ENCODE measurements at places on chromosomes 4 and X. TPM values are rescaled to one million over a fixed set of nuclear protein-coding genes. Genes with fewer than 3 reads are reported as not detected.
A peak's percentile ranks its signal among the peaks of the same experiment; 100 is the strongest.

The TLR1 gene
- total RNA-seq = 0.23 TPM

The BRS3 gene
- total RNA-seq = not detected

The CT47C1 gene
- total RNA-seq = not detected

The CEP44 gene
- total RNA-seq = 9.5 TPM

DNA sequence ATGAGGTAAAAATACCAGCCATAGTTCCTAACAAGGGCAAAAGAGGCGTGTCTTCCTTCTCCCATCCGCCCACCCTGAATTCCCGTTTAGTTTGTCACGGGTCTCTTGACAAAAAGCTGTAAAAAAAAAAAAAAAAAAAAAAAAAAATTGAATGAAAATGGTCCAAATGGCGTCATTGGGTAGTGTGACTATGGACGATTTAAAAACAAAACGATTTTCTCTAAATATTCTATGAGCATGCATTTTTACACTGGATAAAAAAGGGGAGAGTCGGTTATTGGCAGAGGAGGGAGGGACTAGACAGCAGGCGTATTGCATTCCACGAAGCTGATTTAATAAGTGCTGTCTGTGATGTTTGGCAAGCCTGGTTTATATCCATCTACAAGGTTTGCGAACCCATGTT lies at the start of gene FAM133A:
Gene FAM133A (plus strand): TSS at position 338 of the 403 bp plus-strand sequence. CDS start 35,214 bp downstream, outside the sequence.
- H3K27me3 ChIP-seq = no peaks in the 10 kb centered on the region
- H3K27ac ChIP-seq = peak within 1 kb of the TSS; percentile 76
- peak within 1 kb of the TSS; percentile 96 for H3K4me3 ChIP-seq

DNA sequence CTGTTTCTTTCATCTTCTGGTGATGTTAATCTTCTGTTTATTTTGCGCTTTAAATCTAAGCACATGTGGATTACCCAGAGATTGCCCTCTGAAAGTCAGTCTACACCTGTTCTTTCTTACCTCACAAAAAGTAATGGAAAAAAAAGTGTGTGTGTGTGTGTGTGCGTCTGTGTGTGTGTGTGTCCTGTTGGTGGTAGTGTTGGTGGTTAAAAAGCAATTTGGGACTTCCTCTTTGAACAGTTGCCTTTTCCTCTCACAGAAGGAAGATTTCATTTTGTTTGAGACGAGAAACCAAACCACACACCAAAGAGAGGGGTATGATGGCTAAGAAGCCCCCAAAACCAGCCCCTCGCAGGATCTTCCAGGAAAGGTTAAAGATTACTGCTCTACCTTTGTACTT lies at the start of gene STAP1:
Gene STAP1 (plus strand): TSS at position 235 of the 400 bp plus-strand sequence. CDS start 83 bp downstream, at position 318.
- no peak for DNase-seq
- peak within 1 kb of the TSS; percentile 75 for H3K27ac ChIP-seq
- peaks cover 6% of the 10 kb centered on the region for H3K4me1 ChIP-seq
- H3K4me3 ChIP-seq = peak within 1 kb of the TSS; percentile 79

DNA sequence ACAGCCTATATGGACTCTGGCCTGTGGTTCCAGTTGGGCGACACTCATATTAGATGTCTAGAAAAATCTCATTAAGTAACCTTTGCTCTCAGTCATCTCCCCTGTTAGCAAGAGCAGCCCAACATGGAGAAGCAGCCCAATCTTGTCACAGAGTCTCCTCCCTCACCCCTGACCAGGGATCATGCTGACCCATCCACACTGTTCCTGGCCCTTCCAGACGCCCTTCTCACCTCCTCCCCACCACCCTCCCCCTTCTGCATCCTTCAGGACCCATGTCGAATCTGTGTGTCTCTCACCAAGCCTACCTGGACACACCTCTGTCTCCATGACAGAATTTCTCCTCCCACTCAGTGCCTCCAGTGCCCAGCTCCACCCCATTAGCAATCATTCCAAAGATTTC lies 190.1 kb downstream of the STIM2 start:
- no peaks in the 10 kb centered on the region for H3K36me3 ChIP-seq
- peaks cover 3% of the 10 kb centered on the region for H3K4me1 ChIP-seq
- peaks cover 2% of the 10 kb centered on the region for H3K27me3 ChIP-seq
- no peak overlapping the region for H3K27ac ChIP-seq
- no peak overlapping the region for H3K4me3 ChIP-seq

DNA sequence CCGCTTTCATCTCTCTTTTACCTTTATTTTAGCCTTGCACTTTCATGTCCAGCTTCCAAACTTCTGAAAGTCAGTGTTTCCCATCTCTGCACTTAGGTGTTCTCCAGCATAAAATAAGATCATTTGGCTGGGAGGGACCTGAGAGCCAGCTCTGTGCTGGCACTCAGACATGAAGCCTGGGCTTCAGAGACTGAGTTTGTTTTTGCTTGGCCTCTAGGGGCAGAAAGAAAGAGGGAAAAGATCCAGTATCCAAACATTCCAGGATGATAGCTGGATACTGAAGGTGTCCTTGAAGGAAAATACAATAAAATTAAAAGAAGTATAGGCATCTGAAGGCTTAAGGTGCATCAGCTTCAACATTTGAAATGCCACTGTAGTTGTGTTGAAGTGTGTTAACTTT lies 202.4 kb upstream of the ZIC3 start:
- H3K27ac ChIP-seq = no peak overlapping the region
- H3K36me3 ChIP-seq = no peaks in the 10 kb centered on the region
- no peaks in the 10 kb centered on the region for H3K4me1 ChIP-seq

DNA sequence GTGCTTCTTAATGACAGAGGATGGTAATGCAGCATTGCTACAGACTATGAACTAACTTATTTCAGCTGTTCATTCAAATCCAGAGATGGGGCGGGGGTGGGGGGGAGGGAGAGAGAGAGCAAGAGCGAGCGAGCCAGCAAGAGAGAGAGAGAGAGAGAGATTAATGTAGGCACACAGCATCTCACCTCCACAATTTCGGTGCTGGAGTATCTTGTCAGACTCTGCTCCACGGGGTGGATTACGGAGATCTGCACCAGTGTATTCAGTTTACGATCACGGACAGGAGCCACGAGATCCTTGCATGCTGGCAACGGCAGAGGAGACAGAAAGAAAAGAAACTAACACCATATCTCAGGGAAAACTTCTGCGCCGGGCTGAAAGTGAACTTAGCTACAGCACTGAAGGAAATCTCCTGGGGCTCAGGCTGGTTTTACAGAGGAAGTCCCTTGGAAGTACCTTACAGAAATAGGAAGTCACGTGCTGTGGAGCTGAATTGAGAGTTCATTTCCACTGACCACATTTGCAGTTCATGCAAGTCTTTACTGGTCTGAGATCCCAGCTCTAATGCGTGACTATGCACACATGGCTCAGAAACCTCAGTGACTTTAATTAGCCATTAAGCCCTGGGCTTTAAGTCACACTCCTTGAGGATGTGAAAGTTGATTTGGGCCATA lies 440.9 kb downstream of the INPP4B start:
- peak; percentile 16 for DNase-seq
- H3K4me3 ChIP-seq = peak overlapping the region; percentile 81

- H3K4me1 ChIP-seq = peaks cover 6% of the 10 kb centered on the region
- H3K36me3 ChIP-seq = no peaks in the 10 kb centered on the region
Measured at GRCh38 chr4:3641501-3641900, 109.3 kb upstream of the LRPAP1 start.

GRCh38 chr4:129335276-129335675 lies 239.3 kb downstream of the C4orf33 start:
- H3K27ac ChIP-seq = no peak overlapping the region
- H3K4me1 ChIP-seq = peaks cover 16% of the 10 kb centered on the region
- DNase-seq = no peak
- H3K27me3 ChIP-seq = peaks cover 2% of the 10 kb centered on the region
- H3K36me3 ChIP-seq = peaks cover 8% of the 10 kb centered on the region
- H3K4me3 ChIP-seq = no peak overlapping the region

DNA sequence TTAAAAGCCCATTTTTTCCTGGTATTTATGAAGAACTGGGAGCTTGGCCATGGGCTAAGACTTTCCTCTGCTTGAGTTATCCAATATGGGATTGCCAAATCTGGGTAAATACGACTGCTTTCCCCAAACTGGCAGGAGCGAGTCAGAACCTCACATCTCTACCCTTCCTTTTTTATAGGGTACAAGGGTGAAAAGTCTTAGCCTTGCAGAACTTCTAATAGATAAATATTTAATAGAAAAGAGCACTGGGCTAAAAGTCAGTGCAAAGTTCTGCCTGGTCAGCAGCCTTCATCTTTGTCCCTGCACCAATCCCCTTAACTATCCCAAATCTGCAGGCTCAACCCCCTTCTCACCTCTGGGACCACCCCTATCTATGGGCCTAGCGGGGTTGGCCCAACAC lies 61.6 kb upstream of the ACSL1 start:
- H3K4me3 ChIP-seq = no peak overlapping the region
- no peak for DNase-seq
- peaks cover 3% of the 10 kb centered on the region for H3K36me3 ChIP-seq
- peaks cover 2% of the 10 kb centered on the region for H3K4me1 ChIP-seq
- H3K27me3 ChIP-seq = peaks cover 3% of the 10 kb centered on the region
- H3K27ac ChIP-seq = no peak overlapping the region

DNA sequence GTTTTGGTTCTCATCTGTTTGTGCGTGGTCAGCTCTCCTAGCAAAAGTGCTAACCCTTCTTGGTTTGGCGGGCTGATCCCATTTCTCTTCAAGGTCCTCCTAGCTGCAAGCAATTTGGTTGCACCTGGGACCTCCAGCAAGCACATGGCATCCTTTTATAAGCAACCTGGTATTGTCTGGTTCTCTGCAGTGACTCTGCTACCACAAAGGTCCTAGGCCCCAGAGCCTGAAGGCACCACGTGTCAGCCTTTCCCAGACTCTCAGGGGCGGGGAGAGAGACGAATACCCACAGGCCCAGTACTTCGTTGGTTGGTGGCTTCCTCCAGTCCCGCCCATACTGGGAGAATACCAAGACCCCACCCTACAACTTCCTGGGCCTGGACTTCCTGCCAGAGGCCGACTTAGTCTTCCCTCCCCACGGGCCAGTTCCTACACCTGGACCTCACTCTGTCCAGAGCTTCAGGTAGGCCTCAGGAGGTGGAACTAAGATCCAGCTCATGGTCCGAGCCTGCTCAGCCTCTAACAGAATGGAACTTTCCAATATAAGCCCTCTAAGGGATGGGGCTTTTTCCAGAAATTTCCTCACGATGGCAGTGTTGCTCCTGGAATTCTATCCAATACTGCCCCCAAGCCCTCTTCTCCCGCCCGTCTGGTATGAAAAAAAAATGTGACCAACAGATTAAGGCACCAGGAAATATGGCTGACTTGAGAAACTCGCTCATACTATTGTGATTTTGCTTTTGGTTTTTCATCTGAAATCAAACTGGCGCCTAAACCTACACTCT lies 192.5 kb upstream of the STK26 start:
- peak overlapping the region; percentile 89 for H3K4me3 ChIP-seq
- peaks cover 14% of the 10 kb centered on the region for H3K4me1 ChIP-seq
- DNase-seq = peak; percentile 76
- H3K27ac ChIP-seq = peak overlapping the region; percentile 98
- peaks cover 2% of the 10 kb centered on the region for H3K27me3 ChIP-seq
- no peaks in the 10 kb centered on the region for H3K36me3 ChIP-seq

- no peak for DNase-seq
- peaks cover 5% of the 10 kb centered on the region for H3K27me3 ChIP-seq
- H3K4me1 ChIP-seq = peaks cover 2% of the 10 kb centered on the region
- no peak overlapping the region for H3K4me3 ChIP-seq
Measured at GRCh38 chrX:72020788-72021187, 110.1 kb downstream of the NHSL2 start.

DNA sequence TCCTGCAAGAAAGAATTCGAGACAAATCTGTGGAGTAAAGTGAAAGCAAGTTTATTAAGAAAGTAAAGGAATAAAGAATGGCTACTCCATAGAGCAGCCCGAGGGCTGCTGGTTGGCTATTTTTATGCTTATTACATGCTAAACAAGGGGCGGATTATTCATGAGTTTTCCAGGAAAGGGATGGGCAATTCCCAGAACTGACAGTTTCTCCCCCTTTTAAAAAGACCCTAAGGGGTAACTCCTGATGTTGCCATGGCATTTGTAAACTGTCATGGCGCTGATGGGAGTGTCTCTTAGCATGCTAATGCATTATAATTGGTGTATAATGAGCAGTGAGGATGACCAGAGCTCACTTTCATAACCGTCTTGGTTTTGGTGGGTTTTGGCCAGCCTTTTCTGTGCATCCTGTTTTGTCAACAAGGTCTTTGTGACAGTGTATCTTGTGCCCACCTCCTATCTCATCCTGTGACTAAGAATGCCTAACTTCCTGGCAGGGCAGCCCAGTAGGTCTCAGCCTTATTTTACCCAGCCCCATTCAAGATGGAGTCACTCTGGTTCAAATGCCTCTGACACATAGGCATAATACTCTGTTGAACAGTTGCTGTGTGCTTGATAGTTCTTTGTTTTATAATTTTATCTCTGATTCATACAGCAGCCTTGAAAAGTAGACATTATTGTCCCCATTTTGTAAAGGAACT lies 25.8 kb downstream of the GAB1 start:
- no peak overlapping the region for H3K4me3 ChIP-seq
- peaks cover 42% of the 10 kb centered on the region for H3K4me1 ChIP-seq
- H3K27ac ChIP-seq = no peak overlapping the region
- no peaks in the 10 kb centered on the region for H3K36me3 ChIP-seq
- H3K27me3 ChIP-seq = peaks cover 5% of the 10 kb centered on the region
- DNase-seq = no peak

DNA sequence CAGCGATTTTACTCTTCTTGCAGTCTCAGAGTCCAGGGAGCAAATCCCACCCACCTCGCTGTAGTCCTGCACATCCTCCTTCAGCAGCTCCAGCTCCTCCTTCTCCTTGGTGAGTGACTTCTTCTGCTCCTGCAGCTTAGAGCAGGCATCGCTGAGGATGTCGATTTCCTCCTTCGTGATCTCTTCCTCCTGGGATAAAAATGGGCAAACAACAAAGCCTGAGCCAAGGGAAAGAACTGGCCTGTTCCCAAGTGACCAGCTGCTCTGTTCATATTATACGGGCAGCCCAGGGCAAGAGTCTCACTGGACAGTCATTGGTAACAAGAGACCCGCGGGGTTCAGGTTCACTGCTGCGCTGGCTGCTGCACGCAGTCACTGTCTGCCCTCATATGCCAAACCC lies 26.2 kb downstream of the FGFR3 start:
- H3K27me3 ChIP-seq = peaks cover 3% of the 10 kb centered on the region
- peaks cover 24% of the 10 kb centered on the region for H3K36me3 ChIP-seq
- no peak for DNase-seq
- no peak overlapping the region for H3K27ac ChIP-seq
- H3K4me1 ChIP-seq = peaks cover 3% of the 10 kb centered on the region

- H3K36me3 ChIP-seq = peaks cover 4% of the 10 kb centered on the region
- H3K4me3 ChIP-seq = peak within 1 kb of the TSS; percentile 87
- H3K4me1 ChIP-seq = peaks cover 13% of the 10 kb centered on the region
Measured at GRCh38 chrX:102651242-102652011, at the start of gene GPRASP1. Gene GPRASP1, plus strand, starts transcription at chrX:102651483. Its CDS starts 2,431 bp downstream, at chrX:102653914.

DNA sequence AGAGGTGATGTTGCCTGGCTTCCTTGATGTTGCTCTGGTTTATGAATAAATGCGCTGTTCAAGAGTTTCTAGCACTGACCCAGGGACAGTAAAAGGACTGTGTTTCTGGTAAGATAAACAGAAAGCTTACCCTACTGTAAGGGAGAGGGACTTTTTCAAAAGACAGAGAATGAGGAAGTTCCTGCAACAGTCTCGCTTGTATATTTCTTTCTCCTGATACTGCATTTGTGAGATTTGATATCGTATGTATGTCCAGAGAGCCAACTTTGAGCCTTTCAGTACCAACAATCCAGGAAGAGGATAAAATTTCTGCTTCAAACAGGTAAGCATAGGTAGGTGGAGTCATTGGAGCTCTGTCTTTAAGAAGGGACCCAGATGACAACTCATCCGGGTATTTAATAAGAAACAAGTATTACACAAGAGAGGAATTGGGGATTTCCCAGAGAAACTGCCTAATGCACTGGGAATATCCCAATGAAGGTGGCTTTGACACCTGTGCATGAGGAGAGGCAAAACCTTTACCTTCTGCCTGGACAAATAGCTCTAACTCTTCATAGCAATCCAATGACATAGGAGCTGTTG lies 773 bp downstream of the DAPP1 start:
- H3K27ac ChIP-seq = no peak overlapping the region
- H3K4me3 ChIP-seq = no peak overlapping the region
- H3K27me3 ChIP-seq = no peaks in the 10 kb centered on the region
- H3K4me1 ChIP-seq = no peaks in the 10 kb centered on the region

Measured in endothelial cell (in vitro differentiated cells).